ENCODE measurements at places on chromosomes 7 and 10. TPM values are rescaled to one million over a fixed set of nuclear protein-coding genes. Genes with fewer than 3 reads are reported as not detected.

Gene IFIT1B
- total RNA-seq: not detected

Gene SPDYE2B
- total RNA-seq: not detected

Gene FGFR2
- 44.3 TPM for total RNA-seq

Gene PDLIM1
- 80.8 TPM for total RNA-seq

Gene CPA2
- not detected for total RNA-seq

Gene IKZF1
- 21.3 TPM for total RNA-seq

Gene SPDYE5
- not detected for total RNA-seq

- no peak overlapping the region for H3K27ac ChIP-seq
- H3K27me3 ChIP-seq: no peaks in the 10 kb centered on the region
- DNase-seq: no peak
- H3K4me1 ChIP-seq: no peaks in the 10 kb centered on the region
- H3K4me3 ChIP-seq: no peak overlapping the region
Observed at GRCh38 chr7:50486512-50486911, 36.4 kb upstream of the FIGNL1 start.

GRCh38 chr10:98950106-98950505, 285.5 kb downstream of the HPSE2 start:
- H3K4me3 ChIP-seq: no peak overlapping the region
- H3K36me3 ChIP-seq: no peaks in the 10 kb centered on the region
- DNase-seq: no peak
- H3K27ac ChIP-seq: peak overlapping the region; percentile 52

- H3K4me1 ChIP-seq: no peaks in the 10 kb centered on the region
- no peaks in the 10 kb centered on the region for H3K36me3 ChIP-seq
- no peak overlapping the region for H3K4me3 ChIP-seq
- H3K27ac ChIP-seq: no peak overlapping the region
- no peak for DNase-seq
Observed at GRCh38 chr10:21473541-21473940, 51.9 kb downstream of the SKIDA1 start.

DNA sequence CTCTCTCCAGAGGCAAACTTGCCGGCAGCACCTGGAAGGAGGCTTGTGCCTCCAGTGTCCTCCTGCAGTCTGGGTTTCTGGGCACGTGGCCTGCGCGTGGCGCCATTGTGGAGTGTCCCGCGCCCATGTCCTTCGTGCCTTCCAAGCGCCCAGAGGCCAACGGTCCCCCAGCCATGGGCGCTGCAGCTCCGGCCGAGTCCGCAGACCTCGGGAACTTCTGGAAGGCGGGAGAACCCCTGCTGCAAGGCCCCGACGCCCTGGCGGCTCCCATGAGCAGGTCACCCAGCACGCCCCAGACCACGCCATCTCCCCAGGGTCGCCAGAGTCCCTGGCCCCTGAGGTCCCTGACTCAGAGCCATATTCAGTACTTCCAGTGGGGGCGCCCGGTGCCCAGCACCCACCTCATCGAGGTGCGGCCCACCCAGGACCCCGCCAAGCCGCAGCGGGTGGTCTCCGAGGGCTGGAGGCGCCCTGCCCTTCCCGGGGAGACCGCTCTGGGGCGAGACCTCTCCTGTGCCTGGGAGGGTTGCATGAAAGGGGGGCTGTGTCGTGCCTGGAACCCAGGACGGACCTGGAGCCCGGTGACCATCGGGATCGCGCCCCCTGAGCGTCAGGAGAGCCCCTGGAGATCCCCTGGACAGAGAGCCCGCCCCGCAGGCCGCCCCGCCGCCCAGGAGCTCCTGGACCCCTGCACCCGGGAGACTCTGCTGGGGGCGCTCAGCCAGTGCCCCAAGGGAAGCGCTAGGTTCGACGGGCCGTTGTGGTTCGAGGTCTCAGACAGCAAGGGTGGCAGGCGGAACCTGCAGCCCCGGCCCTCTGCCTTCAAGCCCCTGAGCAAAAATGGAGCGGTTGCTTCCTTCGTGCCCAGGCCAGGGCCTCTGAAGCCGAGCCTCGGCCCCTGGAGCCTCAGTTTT, at the start of gene POM121L12:
Gene POM121L12 (plus strand): TSS at position 135 of the 914 bp plus-strand sequence. CDS start 39 bp downstream, at position 174.
- H3K36me3 ChIP-seq: no peaks in the 10 kb centered on the region
- DNase-seq: no peak
- no peak within 1 kb of the TSS for H3K4me3 ChIP-seq
- H3K27ac ChIP-seq: no peak within 1 kb of the TSS
- H3K4me1 ChIP-seq: no peaks in the 10 kb centered on the region

GRCh38 chr7:33807779-33808482, 97.4 kb upstream of the BMPER start:
- no peak overlapping the region for H3K4me3 ChIP-seq
- H3K27ac ChIP-seq: no peak overlapping the region
- H3K36me3 ChIP-seq: no peaks in the 10 kb centered on the region
- no peak for DNase-seq

GRCh38 chr10:110946496-110946895, 27.1 kb downstream of the SHOC2 start:
- H3K4me3 ChIP-seq: no peak overlapping the region
- no peaks in the 10 kb centered on the region for H3K4me1 ChIP-seq

GRCh38 chr10:121804460-121804859, 123.4 kb downstream of the ATE1 start:
- DNase-seq: no peak
- no peaks in the 10 kb centered on the region for H3K4me1 ChIP-seq
- no peaks in the 10 kb centered on the region for H3K36me3 ChIP-seq
- no peaks in the 10 kb centered on the region for H3K27me3 ChIP-seq
- H3K27ac ChIP-seq: no peak overlapping the region

GRCh38 chr10:126397156-126397555, 8.9 kb upstream of the ADAM12 start:
- no peaks in the 10 kb centered on the region for H3K4me1 ChIP-seq
- no peak overlapping the region for H3K4me3 ChIP-seq
- H3K36me3 ChIP-seq: no peaks in the 10 kb centered on the region
- DNase-seq: no peak
- H3K27me3 ChIP-seq: no peaks in the 10 kb centered on the region

Measured in breast epithelium (tissue), 4 donors.